Stimulated activated CD4-positive, alpha-beta T cell treated with anti-CD3 and anti-CD28 coated beads, Interleukin-15, amount 100 ng/mL, for 1 hour (primary cell): ENCODE measurements at places on chromosomes 4 and X.
A peak's percentile ranks its signal among the peaks of the same experiment; 100 is the strongest.

DNA sequence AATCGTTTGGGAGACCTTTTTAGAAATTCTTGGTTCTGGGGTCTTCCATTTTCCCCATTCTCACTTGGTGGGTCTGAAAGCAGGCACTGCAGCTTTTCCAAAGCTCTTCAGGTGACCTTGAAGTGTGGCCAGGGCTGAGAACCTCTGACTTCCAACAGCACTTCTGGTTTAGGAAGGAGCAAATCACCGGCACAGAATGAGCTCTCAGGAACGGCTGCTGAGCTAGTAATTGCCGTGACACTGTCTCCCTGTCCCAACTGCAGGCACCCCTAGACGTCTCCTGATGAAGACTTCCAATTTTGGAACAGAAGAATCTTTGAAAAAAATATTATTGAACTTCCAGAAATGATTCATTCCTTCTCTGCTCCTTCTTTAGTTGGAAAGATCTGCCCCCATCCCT lies 31.3 kb downstream of the CD38 start:
- DNase-seq: no peak

DNA sequence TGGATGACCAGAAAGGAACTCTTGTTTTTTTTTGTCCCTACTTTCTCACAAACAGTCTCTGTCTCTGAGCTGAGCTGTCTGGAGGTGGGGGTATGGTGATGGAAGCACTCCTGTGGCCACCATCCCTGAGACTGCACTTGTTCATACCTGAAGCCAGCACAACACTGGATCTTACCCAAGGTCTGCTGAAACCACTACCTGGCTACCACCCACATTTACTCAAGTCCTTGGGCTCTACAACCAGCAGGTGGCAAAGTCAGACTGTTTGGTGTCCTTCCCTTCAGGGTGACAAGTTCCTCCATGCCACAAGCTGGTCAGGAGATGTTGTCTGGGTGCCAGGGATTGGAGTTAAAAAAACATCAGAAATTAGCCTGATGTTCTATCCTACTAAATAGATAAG lies 89.7 kb downstream of the NEXMIF start:
- DNase-seq: no peak

- no peak for DNase-seq
Observed at GRCh38 chrX:17759990-17760389, 22.7 kb downstream of the SCML1 start.

- no peak for DNase-seq
Observed at GRCh38 chr4:72430050-72430449, 139.0 kb downstream of the ADAMTS3 start.

GRCh38 chr4:171876636-171877035 lies 63.4 kb downstream of the GALNTL6 start:
- DNase-seq: no peak

- no peak for DNase-seq
Observed at GRCh38 chr4:40178672-40179071, 18.2 kb upstream of the RHOH start.

DNA sequence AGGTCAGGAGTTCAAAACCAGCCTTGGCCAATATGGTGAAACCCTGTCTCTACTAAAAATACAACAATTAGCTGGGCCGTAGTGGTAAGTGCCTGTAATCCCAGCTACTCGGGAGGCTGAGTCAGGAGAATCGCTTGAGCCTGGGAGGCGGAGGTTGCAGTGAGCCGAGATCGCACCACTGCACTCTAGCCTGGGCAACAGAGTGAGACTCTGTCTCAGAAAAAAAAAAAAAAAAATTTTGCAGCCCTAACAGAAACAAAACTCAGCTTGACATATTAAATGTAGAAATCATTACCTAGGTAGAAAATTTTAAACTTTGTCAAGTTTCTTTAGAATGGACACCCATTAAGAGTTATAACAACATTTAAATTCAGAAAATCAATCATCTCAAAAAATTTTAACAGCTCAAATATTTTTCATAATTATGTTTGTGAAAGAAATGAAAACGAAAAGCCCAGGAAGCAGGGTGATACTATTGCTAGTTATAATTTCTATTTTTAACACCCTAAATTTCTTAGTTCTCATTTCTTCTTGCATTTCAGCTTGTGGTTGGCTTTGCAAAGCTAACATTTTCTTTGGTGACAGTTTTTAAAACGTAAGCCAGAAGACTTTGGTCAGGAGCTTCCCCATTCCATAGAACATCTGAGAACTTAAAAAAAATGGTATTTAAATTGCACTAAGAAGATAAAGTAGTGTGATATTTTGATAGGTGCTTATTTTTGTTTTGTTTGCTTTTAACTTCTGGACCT lies 33.3 kb upstream of the RBBP7 start:
- no peak for DNase-seq

DNA sequence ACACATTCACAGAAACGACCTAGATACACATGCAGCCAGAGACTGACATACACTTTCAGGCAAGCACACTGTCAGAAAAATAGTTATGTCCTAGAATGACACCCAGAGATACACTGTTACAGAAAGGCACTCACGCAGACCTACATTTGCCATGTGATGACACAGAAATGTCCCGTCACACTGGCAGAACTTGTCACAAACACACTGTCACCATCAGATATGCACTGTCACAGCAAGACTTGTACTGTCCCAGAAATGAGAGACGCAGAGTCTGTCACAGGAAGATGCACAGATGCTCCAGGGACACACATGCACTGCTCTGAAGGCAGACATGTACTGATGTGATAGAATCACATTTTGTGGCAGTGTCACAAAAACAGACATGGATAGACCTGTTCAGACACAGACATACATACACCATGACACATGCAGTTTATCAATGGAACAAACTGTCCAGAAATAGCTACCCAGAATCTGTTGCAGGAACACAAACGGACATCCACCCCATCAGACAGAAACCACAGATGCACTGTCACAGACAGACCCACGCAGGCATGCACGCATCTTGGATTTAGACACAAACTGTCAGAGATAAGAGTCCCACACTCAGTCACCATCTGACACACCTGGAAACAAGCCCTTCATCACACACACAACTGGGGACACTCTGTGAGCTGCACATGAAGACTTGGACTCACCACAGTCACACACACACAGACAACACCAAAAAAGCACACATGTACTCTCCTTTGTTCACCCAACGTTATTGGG lies 1.3 kb upstream of the PIM2 start:
- DNase-seq: no peak

GRCh38 chr4:25441519-25442117 lies 64.6 kb downstream of the ANAPC4 start:
- DNase-seq: no peak

GRCh38 chr4:76000279-76000678 lies 7.0 kb downstream of the CXCL9 start:
- DNase-seq: no peak

DNA sequence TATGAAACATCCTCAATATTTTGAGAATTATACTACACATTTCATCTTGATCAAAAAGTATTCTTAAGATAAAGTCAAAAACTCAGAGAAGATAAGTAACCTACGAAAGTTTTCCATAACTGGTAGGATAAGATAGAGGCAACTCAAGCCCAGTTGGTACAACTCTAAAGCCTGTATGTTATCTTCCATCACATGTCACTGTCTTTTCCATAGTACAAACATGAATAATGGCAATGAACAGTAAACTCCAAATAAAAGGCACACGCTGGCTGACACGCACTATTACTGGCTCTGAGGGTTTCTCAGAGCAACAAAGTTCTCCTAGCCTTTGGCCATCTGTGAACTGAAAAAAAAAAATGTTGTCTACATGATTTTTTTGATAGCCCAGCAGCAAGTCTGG lies 27.2 kb downstream of the LIN54 start:
- no peak for DNase-seq

DNA sequence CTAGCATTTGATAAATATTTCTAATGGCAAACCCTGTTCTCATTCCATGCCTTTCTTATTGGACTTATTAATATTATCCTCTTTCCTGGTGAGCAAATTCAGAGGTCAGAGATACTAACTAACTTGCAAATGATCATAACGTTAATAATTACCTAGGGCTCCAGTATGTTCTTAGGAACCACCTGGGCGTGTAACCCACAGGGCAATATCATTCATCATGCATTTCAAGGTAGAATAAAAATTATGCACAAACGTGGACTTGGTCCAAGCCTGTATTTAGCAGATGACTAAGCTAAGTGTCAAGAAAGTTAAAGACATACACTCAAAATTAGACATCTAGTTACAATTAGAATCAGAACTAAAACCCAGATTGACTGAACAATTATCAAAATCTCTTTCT lies 850.1 kb downstream of the TRIML1 start:
- DNase-seq: no peak

DNA sequence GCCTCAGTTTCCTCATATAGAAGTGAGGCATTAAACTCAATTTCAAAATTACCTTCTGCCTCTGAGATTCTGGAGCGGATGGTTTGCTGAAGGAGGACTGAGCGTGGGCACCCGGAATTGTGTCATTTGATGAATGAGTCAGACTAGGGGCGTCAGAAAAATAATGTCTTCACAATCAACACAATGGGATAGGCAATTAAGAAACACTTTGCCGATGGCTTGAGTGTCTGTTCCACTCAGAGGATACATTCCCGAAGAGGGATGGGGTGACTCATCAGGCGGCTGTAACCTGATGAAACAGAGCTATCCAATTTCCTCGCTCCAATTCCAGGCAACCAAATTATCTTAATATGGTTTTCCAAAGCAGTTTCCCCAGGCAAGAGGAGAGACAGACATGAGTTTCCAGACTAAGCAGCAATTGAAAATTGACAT lies 1.2 kb upstream of the CHRNA9 start:
- no peak for DNase-seq

DNA sequence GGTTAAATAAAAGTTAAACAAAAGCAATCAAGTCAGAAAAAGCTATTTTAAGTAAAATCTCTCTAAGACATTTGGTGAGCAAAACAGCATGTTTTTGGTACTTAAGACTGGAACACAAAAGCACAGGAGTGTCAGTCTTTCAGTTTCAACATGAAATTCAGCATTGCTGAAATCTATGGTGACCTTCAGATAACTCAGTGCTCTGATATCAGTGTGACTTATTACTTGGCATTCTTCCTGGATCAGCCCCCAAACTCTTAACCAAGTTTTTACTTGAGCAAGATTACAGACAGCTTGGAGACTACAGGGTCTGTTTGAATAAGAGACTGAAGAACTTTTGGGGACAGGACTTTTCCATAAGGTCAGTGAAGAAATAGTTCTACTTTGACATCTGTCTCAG lies 437.2 kb downstream of the RAPGEF2 start:
- no peak for DNase-seq

DNA sequence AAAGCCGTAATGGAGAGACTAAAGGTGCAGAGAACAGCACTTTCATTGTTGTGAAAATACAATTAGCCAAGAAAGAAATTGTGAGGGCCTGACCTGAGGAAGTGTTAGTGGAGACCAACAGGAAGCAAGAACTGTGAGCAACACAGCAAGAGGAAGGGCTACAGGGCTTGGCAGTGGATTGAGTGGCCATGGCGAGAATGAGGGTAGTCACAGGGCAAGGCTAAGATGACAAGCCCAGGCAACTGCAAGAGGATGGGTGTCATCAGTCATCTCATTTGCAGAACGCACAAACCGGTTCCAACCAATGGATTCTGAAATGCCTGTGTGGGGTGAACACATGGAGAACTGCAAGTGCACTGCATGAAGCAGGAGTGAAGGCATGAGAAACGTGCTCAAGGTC lies 3.6 kb downstream of the SLC10A6 start:
- DNase-seq: no peak

DNA sequence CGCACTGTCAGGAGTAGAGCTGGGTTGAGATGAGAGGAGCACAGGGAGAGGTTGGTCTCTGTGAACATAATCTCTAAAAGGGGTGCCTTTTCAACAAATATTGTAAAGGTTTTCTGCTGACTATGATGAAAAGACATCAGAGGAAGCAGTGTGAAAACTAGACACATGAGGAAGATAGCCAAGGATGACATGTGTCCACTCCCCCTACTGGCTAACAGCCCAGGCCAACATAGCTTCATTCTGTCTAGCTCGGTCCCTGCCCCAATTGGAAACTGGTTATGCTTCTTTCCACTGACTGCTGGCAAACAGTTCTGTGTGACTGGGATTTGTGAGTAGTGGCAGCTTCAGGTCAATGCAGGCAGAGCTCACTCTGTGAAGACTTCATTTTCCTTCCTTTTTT lies 115.4 kb upstream of the ESX1 start:
- DNase-seq: no peak

DNA sequence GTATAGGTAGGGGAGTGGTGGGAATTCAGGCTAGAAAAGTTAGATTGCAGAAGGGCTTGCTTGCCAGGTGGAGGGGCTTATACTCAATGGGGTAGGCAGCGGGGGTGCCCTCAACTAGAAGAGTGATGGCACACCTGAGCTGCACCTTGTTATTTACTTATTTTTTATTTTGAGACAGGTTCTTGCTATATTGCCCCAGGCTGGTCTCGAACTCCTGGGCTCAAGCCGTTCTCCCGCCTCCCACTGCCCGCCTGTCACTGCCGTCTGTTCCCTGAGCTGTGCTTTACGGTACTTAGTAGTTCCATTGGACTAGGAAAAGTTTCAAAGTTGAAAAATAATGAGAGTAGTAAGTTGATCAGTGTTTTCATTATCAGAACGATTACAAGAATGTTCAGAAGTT lies 2.0 kb downstream of the ZFX start:
- DNase-seq: no peak

DNA sequence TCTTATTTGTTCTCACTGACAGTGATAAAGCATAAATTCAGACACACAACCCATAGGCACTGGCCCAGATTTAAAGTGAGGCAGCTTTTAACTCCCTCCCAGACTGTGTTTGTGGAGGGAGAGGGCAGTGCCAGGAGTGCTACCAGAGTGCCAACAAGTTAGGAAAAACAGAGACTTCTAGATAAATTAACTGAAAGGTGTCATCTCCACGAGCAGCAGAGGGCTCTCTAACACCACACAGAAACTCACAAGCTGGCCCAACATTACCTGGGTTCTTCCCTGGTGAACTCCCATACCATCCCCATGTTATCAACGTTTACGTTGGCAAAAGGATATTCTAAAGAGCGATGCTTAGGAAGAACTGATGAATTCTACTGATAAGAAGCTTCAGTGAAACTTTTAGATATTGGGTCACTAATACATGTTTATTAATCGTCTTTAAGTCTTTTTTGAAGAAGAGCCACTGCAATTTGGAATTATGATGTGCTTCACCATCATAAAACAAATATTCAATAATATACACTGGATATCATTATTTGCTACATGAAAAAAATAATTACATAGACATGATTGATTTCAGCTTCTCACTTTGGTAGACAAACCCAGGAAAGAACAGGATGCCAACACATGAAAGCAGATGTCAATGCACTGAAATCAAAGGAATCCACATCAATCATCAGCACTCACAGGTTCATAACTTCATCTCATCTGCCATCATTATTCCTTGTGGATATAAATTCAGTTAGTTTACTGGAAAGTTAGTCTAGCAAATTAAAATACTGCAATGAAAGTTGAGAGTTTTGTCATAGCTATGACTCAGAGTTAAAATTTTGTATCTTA lies 121.2 kb upstream of the NAP1L5 start:
- peak; percentile 11 for DNase-seq

DNA sequence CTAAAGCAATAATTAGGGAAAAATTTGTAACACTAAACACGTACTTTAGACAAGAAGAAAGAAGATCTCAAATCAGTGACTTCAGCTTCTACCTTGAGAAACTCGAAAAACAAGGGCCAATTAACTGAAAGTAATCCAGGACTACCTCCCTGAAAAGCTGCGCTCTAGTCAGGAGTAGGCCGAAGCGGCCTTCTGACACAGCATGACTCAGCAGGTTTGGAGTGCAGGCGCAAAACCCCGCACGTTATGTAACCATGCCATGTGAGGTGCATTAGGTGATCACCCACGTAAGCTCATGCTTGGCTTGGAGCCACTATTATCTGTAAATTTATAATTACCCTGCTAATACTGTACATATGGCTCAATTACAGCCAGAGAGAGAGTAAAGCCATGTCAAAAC lies 52.8 kb upstream of the CCDC149 start:
- no peak for DNase-seq
